A549 treated with CORT108297 at 1 μM for 4 hours (cell line): ENCODE measurements at places on chromosomes 12 and 14. TPM values are rescaled to one million over a fixed set of nuclear protein-coding genes. Genes with fewer than 3 reads are reported as not detected.

The NTF3 gene
- total RNA-seq: not detected in 5 replicates

The RPL6 gene
- 2,072 to 2,646 TPM (median 2,162 TPM) in 5 replicates for total RNA-seq

The TOMM20L gene
- total RNA-seq: not detected in 5 replicates

The LAG3 gene
- total RNA-seq: 0.65 to 2.0 TPM (median 1.3 TPM) in 5 replicates

The TMEM30B gene
- 0.12 to 0.27 TPM (median 0.17 TPM) in 5 replicates for total RNA-seq

The HOXC12 gene
- total RNA-seq: not detected in 5 replicates

The CHST11 gene
- 22.1 to 34.0 TPM (median 32.6 TPM) in 5 replicates for total RNA-seq

The FGF23 gene
- total RNA-seq: not detected in 5 replicates

The BIN2 gene
- total RNA-seq: 0.07 to 0.15 TPM (median 0.10 TPM) in 5 replicates

The FSCB gene
- total RNA-seq: not detected in 5 replicates

The KRT85 gene
- total RNA-seq: 0.02 to 0.06 TPM (median 0.05 TPM) in 3 of 5 replicates, not detected in the others

The ASCL1 gene
- total RNA-seq: not detected in 5 replicates

The PPP4R4 gene
- 0.17 to 0.40 TPM (median 0.29 TPM) in 5 replicates for total RNA-seq

The NRXN3 gene
- 0.75 to 1.2 TPM (median 1.0 TPM) in 5 replicates for total RNA-seq

The SRRM4 gene
- total RNA-seq: not detected in 5 replicates

The NTS gene
- total RNA-seq: 57.2 to 88.6 TPM (median 80.6 TPM) in 5 replicates

The AMHR2 gene
- total RNA-seq: 1.0 to 2.1 TPM (median 1.4 TPM) in 5 replicates

The SLC25A47 gene
- not detected in 5 replicates for total RNA-seq

The ZC3H10 gene
- 2.2 to 3.5 TPM (median 3.0 TPM) in 5 replicates for total RNA-seq

The EID3 gene
- 7.6 to 9.9 TPM (median 8.1 TPM) in 5 replicates for total RNA-seq

The OTOGL gene
- total RNA-seq: 0.02 TPM in 1 of 5 replicates, not detected in the others

The SPTSSA gene
- total RNA-seq: 19.6 to 30.5 TPM (median 25.1 TPM) in 5 replicates

The RNASE3 gene
- total RNA-seq: not detected in 5 replicates

The LALBA gene
- total RNA-seq: not detected in 5 replicates

The RNFT2 gene
- total RNA-seq: 1.5 to 3.4 TPM (median 2.2 TPM) in 5 replicates

The NPAS3 gene
- total RNA-seq: not detected in 5 replicates

The GLI1 gene
- 7.4 to 12.6 TPM (median 10.1 TPM) in 5 replicates for total RNA-seq

The SERPINA10 gene
- total RNA-seq: 0.02 to 0.04 TPM in 2 of 5 replicates, not detected in the others

The IGF1 gene
- not detected in 5 replicates for total RNA-seq

The CISTR gene
- total RNA-seq: not detected in 5 replicates

The ASPG gene
- total RNA-seq: 0.03 to 0.06 TPM (median 0.05 TPM) in 3 of 5 replicates, not detected in the others

The CFAP251 gene
- total RNA-seq: 1.1 to 1.3 TPM (median 1.2 TPM) in 5 replicates

The TSPAN8 gene
- 0.08 to 0.27 TPM (median 0.10 TPM) in 3 of 5 replicates, not detected in the others for total RNA-seq

The KLHDC1 gene
- total RNA-seq: 0.17 to 0.46 TPM (median 0.36 TPM) in 5 replicates

The MANSC1 gene
- total RNA-seq: 3.2 to 4.3 TPM (median 3.9 TPM) in 5 replicates

The ASIC1 gene
- 4.6 to 6.8 TPM (median 6.2 TPM) in 5 replicates for total RNA-seq

The PTPRR gene
- 0.24 to 0.45 TPM (median 0.37 TPM) in 5 replicates for total RNA-seq

The LTBP2 gene
- 9.9 to 14.2 TPM (median 11.0 TPM) in 5 replicates for total RNA-seq

The PIANP gene
- total RNA-seq: 0.68 to 1.2 TPM (median 0.92 TPM) in 5 replicates

The GLIPR1L1 gene
- not detected in 5 replicates for total RNA-seq

The GYS2 gene
- 0.07 TPM in 1 of 5 replicates, not detected in the others for total RNA-seq

The FAM90A1 gene
- 0.03 to 0.10 TPM (median 0.07 TPM) in 5 replicates for total RNA-seq

The TPPP2 gene
- total RNA-seq: not detected in 5 replicates
